ENCODE measurements at places on chromosomes 1 and 21. TPM values are rescaled to one million over a fixed set of nuclear protein-coding genes. Genes with fewer than 3 reads are reported as not detected.

The GIPC2 gene
- polyA plus RNA-seq: 1.5 TPM

The CCSAP gene
- 10.7 TPM for polyA plus RNA-seq

The C21orf58 gene
- 19.7 TPM for polyA plus RNA-seq

The PTPN14 gene
- 16.4 TPM for polyA plus RNA-seq

The CTSS gene
- 26.8 TPM for polyA plus RNA-seq

The AMY2B gene
- 37.3 TPM for polyA plus RNA-seq

The SYCP1 gene
- polyA plus RNA-seq: 0.38 TPM

The FNBP1L gene
- polyA plus RNA-seq: 122 TPM

- H3K36me3 ChIP-seq: no peaks in the 10 kb centered on the region
- DNase-seq: no peak
- H3K4me1 ChIP-seq: peaks cover 20% of the 10 kb centered on the region
Observed at GRCh38 chr1:16215882-16216753, 3.7 kb upstream of the ARHGEF19 start.

DNA sequence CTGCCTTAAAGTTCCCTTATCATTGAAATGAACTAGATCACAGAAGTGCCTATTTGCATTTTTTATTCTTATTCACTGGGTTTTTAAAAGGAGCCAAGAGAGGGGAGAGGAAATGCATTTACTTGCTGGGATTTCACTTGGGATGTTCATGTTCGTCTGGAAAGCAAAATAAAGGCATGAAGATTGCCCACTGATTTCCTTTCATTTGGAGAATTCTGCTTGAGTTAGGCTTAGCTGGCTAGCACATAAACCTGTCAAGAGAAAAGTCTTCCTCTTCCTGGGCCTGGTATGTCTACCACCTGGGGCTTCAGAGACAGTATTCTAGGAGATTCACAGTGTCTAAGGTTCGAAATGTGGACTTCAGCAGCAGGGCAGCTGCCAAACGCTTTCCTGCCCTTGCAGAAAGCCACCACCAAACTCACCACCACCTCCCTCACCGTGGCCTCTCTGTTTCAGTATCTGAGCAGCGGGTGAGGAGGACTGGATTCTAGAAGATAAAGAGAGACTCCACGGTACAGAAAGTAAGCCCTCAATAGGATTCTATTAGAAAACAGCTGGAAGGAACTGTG, 44.5 kb downstream of the HIVEP3 start:
- no peaks in the 10 kb centered on the region for H3K27me3 ChIP-seq
- H3K27ac ChIP-seq: no peak overlapping the region
- no peak for DNase-seq
- H3K4me1 ChIP-seq: peaks cover 9% of the 10 kb centered on the region

DNA sequence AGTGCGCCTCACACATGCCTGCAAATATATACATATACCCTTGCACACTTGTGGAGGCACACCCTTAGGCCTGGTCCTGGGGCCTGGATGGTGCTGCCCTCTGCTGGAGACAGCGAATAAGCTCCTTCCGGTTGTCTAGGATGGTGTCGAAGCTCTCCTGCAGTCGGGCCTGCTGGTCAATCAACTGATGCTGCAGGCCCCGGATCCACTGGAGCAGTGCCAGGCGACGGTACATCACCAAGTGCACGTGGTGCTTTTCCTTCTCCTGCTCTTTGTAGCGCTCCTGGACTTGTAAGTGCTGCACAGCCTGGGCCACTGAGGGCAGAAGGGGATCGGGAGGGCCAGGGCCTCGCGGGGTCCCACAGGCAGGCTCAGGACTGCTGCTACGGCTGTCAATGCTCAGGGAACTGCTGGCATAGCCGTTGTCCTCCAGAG, 3.1 kb downstream of the C1orf216 start:
- H3K4me3 ChIP-seq: no peak overlapping the region
- peaks cover 13% of the 10 kb centered on the region for H3K4me1 ChIP-seq
- peak; percentile 89 for DNase-seq

GRCh38 chr21:44533891-44534627, 5.9 kb downstream of the KRTAP10-1 start:
- no peak overlapping the region for H3K4me3 ChIP-seq
- no peaks in the 10 kb centered on the region for H3K4me1 ChIP-seq
- no peak for DNase-seq
- peaks cover 26% of the 10 kb centered on the region for H3K27me3 ChIP-seq
- no peaks in the 10 kb centered on the region for H3K36me3 ChIP-seq

DNA sequence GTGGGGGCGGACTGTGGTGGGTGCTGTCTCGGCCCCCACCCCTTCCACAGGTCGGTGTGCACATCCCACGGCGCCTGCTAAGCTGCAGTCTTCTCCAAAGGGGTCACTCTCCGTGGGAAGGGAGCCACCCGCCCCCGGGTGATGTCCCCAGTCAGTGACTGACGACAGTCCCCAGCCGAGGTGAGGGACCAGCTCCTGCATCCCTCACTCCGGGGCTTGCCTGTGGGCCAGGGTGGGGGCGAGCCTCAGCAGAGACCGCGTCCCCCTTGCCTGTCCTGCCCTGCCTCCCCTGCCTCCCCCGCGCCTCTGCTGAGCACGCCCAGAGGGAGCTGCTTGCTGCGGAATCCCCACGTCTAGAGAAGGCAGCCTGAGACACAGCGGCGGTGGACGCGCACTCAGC, 35.9 kb upstream of the PDE9A start:
- H3K27me3 ChIP-seq: peaks cover 49% of the 10 kb centered on the region
- H3K4me1 ChIP-seq: peaks cover 7% of the 10 kb centered on the region
- H3K27ac ChIP-seq: no peak overlapping the region
- no peak for DNase-seq
- H3K36me3 ChIP-seq: no peaks in the 10 kb centered on the region

DNA sequence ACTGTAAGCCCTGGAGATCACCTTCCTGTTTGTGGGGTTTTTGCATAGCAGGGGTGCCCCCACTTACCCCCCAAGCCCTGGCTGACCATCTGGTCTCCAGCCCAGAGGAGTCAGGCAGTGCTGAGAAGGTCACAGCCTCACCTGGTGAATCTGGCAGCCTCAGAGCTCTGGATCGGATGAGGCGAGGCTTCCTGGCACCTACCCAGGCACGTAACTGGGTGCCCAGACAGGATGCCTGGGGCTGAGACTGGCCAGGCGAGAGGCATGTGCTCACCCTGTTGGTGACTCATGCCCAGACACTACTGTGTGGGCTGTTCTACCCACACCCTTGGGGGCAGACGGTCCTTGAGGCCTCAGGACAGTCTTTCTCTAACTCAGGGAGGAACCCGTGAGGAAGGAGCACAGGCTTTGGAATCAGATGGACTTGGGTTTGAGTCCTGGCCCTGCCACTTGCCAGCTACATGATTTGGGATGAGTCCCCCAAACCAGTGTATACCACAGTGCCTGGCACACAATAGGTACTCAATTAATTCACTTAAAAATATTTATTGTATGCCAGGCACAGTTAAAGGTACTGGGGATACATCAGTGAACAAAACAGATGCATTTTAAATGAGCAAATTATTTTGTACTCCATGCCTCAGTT, 15.1 kb upstream of the PADI3 start:
- DNase-seq: no peak
- H3K4me1 ChIP-seq: no peaks in the 10 kb centered on the region
- no peaks in the 10 kb centered on the region for H3K27me3 ChIP-seq
- H3K36me3 ChIP-seq: no peaks in the 10 kb centered on the region
- no peak overlapping the region for H3K27ac ChIP-seq

- H3K4me3 ChIP-seq: no peak overlapping the region
- H3K27me3 ChIP-seq: no peaks in the 10 kb centered on the region
- no peak overlapping the region for H3K27ac ChIP-seq
- DNase-seq: no peak
- H3K36me3 ChIP-seq: no peaks in the 10 kb centered on the region
Observed at GRCh38 chr1:215292932-215293331, 210.4 kb downstream of the KCNK2 start.

GRCh38 chr1:199688133-199688676, 339.3 kb upstream of the NR5A2 start:
- H3K4me1 ChIP-seq: no peaks in the 10 kb centered on the region
- no peaks in the 10 kb centered on the region for H3K36me3 ChIP-seq
- H3K27me3 ChIP-seq: no peaks in the 10 kb centered on the region
- DNase-seq: no peak
- H3K4me3 ChIP-seq: no peak overlapping the region

GRCh38 chr1:28329395-28330153, 734 bp downstream of the MED18 start:
- no peak for DNase-seq
- peaks cover 36% of the 10 kb centered on the region for H3K36me3 ChIP-seq
- peak overlapping the region; percentile 95 for H3K27ac ChIP-seq

- no peaks in the 10 kb centered on the region for H3K36me3 ChIP-seq
- H3K27ac ChIP-seq: no peak overlapping the region
- H3K4me1 ChIP-seq: no peaks in the 10 kb centered on the region
- no peaks in the 10 kb centered on the region for H3K27me3 ChIP-seq
Observed at GRCh38 chr1:166087734-166088571, 78.8 kb downstream of the FAM78B start.

GRCh38 chr1:14599800-14600199, 1.3 kb downstream of the KAZN start:
- H3K27ac ChIP-seq: no peak overlapping the region
- no peaks in the 10 kb centered on the region for H3K36me3 ChIP-seq
- H3K4me3 ChIP-seq: peak overlapping the region; percentile 40
- peaks cover 40% of the 10 kb centered on the region for H3K27me3 ChIP-seq
- no peaks in the 10 kb centered on the region for H3K4me1 ChIP-seq

All from left lung (tissue), 14 donors.